ENCODE measurements at places on chromosomes 2 and 18.

DNA sequence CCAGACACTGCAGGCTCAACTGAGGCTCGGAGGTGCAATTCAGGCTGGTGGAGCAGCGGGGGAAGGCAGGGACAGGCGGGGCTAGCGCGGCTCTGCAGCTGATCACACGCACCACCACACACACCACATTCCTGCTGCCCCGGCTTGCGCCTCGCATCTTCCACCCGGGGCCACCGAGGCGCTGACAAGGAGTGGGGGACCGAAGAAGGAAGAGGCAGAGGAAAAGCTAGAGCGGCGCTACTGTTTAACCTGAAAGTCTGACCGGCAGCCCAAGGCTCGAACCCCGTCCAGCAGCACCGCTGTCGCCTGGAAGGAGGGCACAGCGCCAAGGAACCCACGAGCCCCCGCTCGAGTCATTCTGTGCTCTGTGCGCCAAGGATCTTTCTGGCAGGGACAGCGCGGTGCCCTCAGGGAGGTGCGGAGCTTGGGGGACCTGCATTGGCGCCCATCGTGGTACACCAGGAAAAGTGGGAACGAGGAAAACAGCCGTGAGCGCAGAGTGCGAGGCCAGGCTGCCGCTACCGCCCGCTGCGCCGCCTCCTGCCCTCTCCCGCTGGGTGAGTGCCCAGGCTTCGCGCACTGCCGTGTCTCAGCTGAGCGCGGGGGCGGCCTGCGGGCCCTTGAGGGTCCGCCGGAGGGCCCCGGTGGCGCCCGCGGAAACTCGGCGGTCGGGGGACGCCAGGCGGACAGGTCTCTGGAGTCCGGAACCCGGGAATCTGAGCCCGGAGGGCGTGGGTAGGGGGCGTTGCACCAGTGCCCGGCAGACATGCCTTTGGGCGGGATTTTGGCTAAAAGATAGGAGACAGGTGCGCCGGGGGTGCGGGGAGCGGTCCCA, 860 bp upstream of the KCNJ3 start:
- no peak for DNase-seq

DNA sequence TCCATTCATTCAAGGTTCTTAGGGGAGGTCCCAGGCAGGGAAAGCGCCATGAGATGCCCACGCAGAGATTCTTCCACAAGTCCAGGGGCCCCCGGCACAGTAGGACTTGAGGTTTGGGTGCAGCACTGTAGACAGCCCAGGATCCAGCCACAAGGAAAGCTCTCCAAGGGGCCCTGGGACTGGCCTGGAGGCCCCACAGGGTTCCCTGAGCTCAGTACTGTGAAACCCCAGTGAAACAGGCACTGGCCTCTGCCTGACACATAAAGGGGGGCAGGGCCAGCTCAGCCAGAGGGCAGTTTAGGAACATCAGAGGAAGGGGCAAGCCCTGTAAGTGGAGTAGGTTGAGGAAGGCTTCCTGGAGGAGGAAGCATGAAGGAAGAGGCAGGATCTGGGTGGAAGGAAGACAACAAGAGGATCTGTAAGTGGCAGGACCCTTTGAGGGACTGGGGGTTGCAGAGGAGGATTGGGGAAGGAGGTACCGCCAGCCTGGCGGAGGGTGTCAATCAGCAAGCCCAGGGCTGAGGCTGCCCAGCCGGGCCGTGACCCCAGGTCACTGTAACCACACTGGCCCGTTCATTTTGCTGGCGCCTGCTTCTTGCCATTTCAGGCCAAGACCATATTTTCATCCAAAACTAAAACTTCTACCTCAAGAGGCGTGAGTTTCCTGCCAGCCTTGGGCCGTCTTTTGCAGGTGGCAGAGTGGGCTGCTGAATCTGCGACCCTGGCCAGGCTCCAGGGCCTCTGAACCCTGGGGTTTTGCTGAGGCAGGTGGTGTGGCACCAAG, 175.2 kb downstream of the SMAD7 start:
- no peak for DNase-seq

DNA sequence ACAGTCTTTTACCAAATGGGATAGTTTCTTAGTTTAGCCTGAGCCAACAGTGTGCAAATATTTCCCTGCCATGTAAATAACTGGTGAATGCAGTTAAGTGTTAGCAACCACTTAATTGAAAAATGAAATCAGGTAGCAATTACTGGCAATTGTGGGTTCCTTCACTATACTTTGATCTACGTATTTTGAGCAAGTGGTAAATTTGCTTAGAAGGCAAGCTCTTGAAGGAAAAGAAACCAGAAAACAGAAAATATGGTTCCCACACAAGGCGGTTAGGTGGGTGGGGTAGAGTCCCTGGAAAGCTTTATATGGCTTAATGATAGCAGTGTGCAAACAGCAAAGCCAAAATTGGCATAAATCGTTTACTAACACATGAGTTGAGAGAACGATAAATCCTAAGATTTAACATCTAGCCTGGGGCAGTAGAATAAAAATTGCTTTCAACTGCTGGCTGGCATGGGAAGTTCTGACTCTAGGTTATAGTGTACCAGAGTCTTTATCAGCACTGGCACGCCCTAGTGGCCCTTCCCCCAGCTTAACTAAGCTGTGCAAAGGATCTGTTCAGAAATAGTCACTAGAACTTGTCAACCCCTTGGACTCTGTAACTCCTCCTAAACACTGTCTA, 17.0 kb downstream of the SLC9A2 start:
- no peak for DNase-seq

- peak; percentile 42 for DNase-seq
These were observed 15.6 kb upstream of the RMND5A start for GRCh38 chr2:86704459-86704971.
